Melanocyte of skin (primary cell): ENCODE measurements at places on chromosomes 1 and 21. TPM values are rescaled to one million over a fixed set of nuclear protein-coding genes. Genes with fewer than 3 reads are reported as not detected.

The SH2D5 gene
- total RNA-seq: 0.34 and 0.36 TPM in 2 replicates

The PPIAL4G gene
- total RNA-seq: not detected in 2 replicates

The CENPF gene
- total RNA-seq: 52.0 and 90.5 TPM in 2 replicates

The FCRL1 gene
- total RNA-seq: under 0.01 TPM in 1 of 2 replicates, not detected in the other

The PRRX1 gene
- 0.67 and 0.93 TPM in 2 replicates for total RNA-seq

The ABCD3 gene
- total RNA-seq: 42.3 and 57.4 TPM in 2 replicates

The DCST1 gene
- total RNA-seq: under 0.01 TPM in 1 of 2 replicates, not detected in the other

The OLFM3 gene
- total RNA-seq: not detected in 2 replicates

The VWA1 gene
- total RNA-seq: 1.8 and 2.4 TPM in 2 replicates

The GPA33 gene
- not detected in 2 replicates for total RNA-seq

The ZNF683 gene
- total RNA-seq: not detected in 2 replicates

The EFNA1 gene
- total RNA-seq: 8.3 and 12.8 TPM in 2 replicates

The ADGRB2 gene
- 1.3 and 1.4 TPM in 2 replicates for total RNA-seq

The LAMC2 gene
- total RNA-seq: under 0.01 and 0.31 TPM in 2 replicates

The GBP7 gene
- total RNA-seq: not detected in 2 replicates

The PEAR1 gene
- total RNA-seq: not detected in 2 replicates

The ZNF326 gene
- total RNA-seq: 14.9 and 15.1 TPM in 2 replicates

The NCSTN gene
- total RNA-seq: 132 and 153 TPM in 2 replicates

The SETDB1 gene
- total RNA-seq: 31.3 and 46.5 TPM in 2 replicates

The CFAP107 gene
- total RNA-seq: not detected in 2 replicates

The RAB42 gene
- 3.5 and 6.7 TPM in 2 replicates for total RNA-seq

The ATP5IF1 gene
- total RNA-seq: 65.6 and 91.3 TPM in 2 replicates

The ABCB10 gene
- 8.3 and 10.9 TPM in 2 replicates for total RNA-seq

The NUDT17 gene
- total RNA-seq: 3.2 and 5.0 TPM in 2 replicates

The IQCC gene
- total RNA-seq: 1.7 and 2.2 TPM in 2 replicates

The SYT6 gene
- under 0.01 TPM in 1 of 2 replicates, not detected in the other for total RNA-seq

The OLFML3 gene
- total RNA-seq: 1.4 and 3.6 TPM in 2 replicates

The OTUD3 gene
- total RNA-seq: 3.3 and 4.6 TPM in 2 replicates

The FAM151A gene
- total RNA-seq: not detected in 2 replicates

The FAM78B gene
- total RNA-seq: 0.93 and 2.0 TPM in 2 replicates

The KCNC4 gene
- 1.0 and 2.2 TPM in 2 replicates for total RNA-seq

The FOXE3 gene
- not detected in 2 replicates for total RNA-seq

The TRIM45 gene
- 1.3 and 2.3 TPM in 2 replicates for total RNA-seq

The OR2G6 gene
- total RNA-seq: not detected in 2 replicates

The GNG12 gene
- total RNA-seq: 104 and 202 TPM in 2 replicates

The MNDA gene
- not detected in 2 replicates for total RNA-seq

The ATP6V1G3 gene
- not detected in 2 replicates for total RNA-seq

The IRF6 gene
- 1.00 and 1.7 TPM in 2 replicates for total RNA-seq

The GPR52 gene
- total RNA-seq: 1.0 and 1.8 TPM in 2 replicates

The AMY1A gene
- not detected in 2 replicates for total RNA-seq

The FAM163A gene
- 1.00 TPM in 1 of 2 replicates, not detected in the other for total RNA-seq

The STIL gene
- total RNA-seq: 26.4 and 28.3 TPM in 2 replicates

The TTC22 gene
- total RNA-seq: not detected in 2 replicates

The LCE1E gene
- total RNA-seq: not detected in 2 replicates

The KRTAP7-1 gene
- total RNA-seq: not detected in 2 replicates

The NPHS2 gene
- not detected in 2 replicates for total RNA-seq

The RGS1 gene
- 0.77 and 3.7 TPM in 2 replicates for total RNA-seq

The FCAMR gene
- not detected in 2 replicates for total RNA-seq

The LEMD1 gene
- total RNA-seq: 0.33 TPM in 1 of 2 replicates, not detected in the other

The TMIGD3 gene
- total RNA-seq: 1.3 and 4.5 TPM in 2 replicates

The SIPA1L2 gene
- total RNA-seq: 32.0 and 40.9 TPM in 2 replicates

The PDXK gene
- total RNA-seq: 36.3 and 69.4 TPM in 2 replicates

The CCDC181 gene
- total RNA-seq: 0.36 and 0.69 TPM in 2 replicates

The B3GALT2 gene
- total RNA-seq: 0.73 and 1.0 TPM in 2 replicates

The ANGPTL3 gene
- total RNA-seq: under 0.01 TPM in 2 replicates

The IPP gene
- total RNA-seq: 8.6 and 14.2 TPM in 2 replicates

The L1TD1 gene
- total RNA-seq: 0.62 and 0.67 TPM in 2 replicates
